ENCODE measurements at places on chromosomes 11 and 22.

DNA sequence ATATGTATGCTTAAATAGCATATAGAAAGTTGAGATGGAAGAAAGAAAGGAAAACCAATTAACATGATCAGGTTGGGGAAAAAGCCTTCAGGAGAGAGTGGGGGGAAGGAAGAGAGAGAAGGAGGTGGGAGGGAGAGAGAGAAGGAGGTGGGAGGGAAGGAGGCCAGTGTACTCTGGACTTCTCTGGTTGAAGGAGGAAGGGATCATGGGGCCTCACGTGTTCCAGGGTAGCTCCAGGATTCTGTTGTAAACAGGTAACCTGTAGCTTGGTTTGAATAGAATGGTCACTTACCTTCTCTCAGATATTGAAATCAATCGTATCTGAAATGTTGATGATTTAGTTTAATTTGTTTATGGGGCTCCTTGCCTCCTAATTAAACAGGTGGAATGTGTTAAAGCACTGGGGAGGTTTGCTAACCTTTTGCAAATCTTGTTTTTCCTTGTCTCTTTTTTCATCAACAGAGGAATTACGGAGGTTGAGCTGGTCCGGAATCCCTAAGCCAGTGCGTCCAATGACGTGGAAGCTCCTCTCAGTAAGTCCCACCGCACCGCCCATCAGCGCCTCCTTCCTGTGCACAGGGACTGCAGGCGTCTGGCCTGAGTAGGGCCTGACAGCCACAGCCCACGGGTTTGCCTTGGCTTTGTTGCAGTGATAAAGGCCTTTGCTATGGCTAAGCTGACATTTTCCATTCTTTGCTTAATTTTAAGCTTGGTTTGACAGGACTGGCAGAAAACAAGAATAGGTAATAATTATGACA, 115.9 kb downstream of the TBC1D22A start:
- DNase-seq = no peak

GRCh38 chr11:123260511-123261211, 65.6 kb upstream of the CLMP start:
- DNase-seq = no peak

- no peak for DNase-seq
Observed at GRCh38 chr11:2269601-2270321, 627 bp downstream of the ASCL2 start.

- DNase-seq = no peak
Observed at GRCh38 chr11:108495326-108495725, 2.9 kb downstream of the POGLUT3 start.

GRCh38 chr11:65662247-65662798, 393 bp downstream of the RELA start:
- DNase-seq = peak; percentile 1

- DNase-seq = peak; percentile 33
Observed at GRCh38 chr11:10233581-10233980, 60.4 kb downstream of the SBF2 start.

DNA sequence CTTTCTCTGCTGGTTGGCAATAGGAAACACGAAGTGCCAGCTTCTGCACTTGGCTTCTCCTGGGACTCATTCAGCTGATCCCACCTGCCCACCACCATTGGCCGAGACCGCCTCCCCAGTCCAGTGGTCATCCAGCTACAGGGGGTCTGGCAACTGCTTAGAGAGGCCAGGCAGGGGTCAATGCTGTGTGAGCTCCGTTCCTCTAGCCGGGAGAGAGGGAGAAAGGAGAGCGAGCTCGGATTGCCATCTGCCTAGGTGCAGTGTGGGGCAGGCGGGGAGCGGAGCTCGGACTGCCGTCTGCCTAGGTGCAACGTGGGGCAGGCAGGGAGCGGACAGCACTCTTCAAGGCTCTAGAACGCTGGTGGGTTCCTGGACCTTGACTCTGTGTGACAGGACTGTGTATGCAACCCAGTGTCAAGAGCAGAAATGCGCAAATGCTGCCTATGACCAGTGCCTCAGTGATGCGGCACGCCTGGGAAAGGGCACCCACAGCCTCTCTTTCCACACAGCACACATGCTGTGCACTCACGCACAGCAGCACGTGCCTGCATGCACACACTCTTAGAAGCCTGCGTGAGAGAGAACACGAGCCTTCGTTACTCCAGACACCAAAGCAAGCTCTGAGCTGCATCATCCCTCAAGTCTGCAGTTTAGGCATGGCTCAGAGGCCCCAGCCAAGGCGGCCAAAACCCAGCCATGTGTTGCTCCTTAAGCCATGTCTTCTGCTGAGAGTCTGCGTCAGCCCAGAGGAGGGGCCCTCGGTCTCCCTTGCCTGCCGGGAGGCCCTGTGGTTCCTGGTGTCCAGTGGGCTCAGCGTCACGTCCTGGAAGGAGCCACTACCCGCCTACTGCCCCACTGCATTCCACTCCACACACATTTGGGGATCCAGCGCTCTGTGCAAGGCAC, 26.8 kb upstream of the JAM3 start:
- peak; percentile 83 for DNase-seq

GRCh38 chr11:8962841-8963240, 1.4 kb downstream of the TMEM9B start:
- DNase-seq = no peak

DNA sequence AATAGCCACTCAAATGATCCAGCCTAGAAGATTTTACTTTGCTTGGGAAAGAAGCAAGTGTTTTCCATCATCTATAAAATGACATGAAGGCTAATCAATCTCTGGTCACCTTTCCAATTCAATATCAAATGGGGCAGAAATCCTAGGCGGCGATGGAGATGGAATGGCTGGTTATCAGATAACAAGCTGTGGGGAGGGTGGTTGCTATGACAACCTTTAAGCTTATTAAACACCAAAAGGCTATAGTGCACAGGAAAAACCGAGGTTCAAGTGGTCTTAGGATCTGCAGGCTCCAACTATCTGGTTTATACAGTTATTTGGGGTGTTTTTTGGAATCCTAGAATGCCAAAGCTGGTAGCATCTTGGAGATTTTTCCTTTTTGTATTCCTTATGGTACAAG, 13.9 kb upstream of the BSX start:
- no peak for DNase-seq

DNA sequence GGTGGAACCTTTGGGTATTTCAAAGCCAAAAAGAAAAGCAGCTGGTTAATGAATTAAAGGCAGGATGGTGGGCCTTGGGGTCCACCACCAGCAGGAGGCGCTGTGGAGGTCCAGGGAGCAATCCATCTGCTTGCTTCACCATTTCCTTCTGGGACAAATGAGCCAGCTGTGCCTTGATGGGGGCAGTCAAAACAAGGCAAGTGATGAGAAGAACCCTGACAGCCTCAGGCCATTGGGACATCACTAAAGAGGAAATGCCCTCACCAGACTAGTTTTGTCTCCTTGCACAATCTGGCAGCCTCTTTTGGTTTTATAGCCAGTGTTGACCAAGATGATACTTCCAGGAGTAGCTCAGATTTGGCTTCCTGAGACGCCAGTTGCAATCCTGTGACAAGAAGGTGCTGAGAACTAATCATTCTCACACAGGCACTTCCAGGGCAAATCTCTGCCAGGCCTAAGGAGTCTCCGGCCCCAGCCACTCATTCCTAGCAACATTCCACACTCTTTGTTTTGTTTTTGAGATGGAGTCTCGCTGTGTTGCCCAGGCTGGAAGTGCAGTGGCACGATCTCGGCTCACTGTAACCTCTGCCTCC, 38.2 kb upstream of the WEE1 start:
- peak; percentile 88 for DNase-seq

DNA sequence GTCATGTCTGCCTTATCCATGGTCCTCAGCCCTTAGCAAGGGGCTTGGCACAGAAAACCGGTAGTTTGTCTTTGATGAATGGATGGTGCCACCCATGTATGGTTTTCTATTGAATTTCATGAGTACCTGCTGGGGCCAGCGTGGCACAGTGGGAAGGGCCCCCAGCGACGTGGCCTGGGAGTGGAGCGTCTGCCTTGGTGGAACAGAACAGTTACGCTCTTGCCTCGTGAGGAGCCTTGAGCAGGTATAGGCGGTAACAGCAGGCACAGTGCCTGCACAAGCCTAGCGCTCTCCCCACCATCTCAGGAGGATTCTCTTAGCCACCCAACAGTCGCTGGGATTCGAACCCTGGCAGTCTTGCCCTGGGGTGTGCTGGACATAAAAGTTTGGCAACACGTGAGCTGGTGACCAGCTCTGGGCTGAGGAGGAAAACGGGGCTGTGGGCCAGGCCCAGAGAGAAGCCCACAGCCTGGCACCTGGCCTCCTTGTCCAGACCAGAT, 3.0 kb upstream of the SSH3 start:
- DNase-seq = no peak

DNA sequence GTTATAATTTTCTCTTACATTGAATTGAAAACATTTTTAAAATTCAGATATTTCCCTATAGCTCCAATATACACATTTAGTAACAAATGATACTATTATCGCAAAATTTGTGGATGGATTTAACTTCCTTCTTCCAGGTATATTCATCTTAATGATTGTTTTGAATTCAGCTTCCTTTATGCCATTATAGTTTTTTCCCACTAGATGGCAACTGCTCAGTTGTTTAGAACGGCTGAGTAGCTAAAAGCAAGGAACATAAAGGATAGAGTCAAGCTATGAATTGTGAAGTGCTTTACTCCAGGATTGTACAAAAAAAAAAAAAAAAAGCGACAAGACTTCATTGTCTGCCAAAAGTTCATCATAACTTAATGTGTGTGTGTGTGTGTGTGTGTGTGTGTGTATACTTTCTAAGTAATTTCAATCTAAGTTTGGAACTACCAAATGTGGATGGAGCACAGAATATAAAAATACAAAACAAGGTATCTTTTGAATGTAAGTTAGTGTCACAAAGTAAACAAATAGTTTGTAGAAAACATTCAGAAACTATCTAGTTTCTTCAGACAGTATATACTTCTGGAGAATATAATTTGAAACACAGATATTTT, 846.4 kb downstream of the DLG2 start:
- peak; percentile 6 for DNase-seq

- DNase-seq = no peak
Observed at GRCh38 chr11:111671383-111671782, 69.1 kb downstream of the SIK2 start.

DNA sequence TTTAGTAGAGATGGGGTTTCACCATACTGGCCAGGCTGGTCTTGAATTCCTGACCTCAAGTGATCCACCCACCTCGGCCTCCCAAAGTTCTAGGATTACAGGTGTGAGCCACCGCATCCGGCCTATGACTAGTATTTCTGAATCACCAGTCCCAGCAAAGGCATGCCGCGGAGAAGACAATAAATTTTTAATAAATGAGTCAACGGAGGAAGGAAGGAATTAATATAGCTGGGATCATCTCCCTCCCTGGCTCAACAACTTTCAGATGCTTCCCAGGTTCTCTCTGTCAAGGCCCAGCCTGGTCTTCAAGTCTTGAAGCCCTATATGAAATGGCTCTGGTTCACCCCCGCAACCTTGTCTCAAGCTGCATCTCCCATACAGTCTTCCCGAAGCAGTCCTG, 45.7 kb downstream of the CYTH4 start:
- peak; percentile 46 for DNase-seq

- DNase-seq = no peak
Observed at GRCh38 chr11:86176165-86176884, 68.2 kb upstream of the EED start.

- no peak for DNase-seq
Observed at GRCh38 chr22:34805771-34806170, 260.2 kb upstream of the ISX start.

GRCh38 chr11:92727123-92727522, 242.3 kb upstream of the MTNR1B start:
- DNase-seq = no peak

DNA sequence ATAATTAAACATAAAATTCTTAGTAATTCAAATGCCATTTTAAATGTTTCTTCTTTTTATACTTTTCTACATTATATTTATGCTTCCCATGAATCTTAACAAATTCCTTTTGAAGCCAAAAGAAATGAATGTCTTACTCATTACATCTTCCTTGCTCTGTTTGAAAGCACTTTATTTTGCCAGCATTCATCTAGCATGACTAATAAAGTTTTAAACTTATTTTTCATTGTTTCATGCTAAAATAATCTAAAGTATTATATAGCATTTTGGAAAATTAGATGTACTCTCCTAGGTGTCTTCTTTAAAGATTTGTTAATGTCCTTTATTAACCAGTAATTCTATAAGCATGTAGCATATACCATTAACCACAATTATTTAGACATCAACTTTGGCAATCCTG, 9.7 kb upstream of the PIWIL4 start:
- no peak for DNase-seq

- peak; percentile 60 for DNase-seq
Observed at GRCh38 chr11:11842421-11843008, 743 bp downstream of the USP47 start.

DNA sequence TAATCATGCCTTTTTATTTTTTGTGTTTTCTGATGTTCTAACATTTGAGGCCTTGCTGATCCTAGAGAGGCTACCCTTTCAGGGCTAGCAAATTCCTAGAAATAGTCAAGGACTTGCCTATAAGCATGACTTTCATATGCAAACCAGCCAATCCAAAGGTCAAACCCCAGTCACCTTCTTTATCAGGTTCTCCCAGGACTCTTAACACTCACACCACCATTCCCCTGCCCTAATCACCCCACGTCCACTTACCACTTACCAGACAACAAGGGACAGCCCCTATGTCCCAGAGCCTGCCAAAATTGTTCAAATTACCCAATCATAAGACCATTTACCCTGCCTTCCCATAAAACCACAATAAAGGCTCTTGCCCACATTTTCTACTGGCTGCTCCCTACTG, 1339.8 kb downstream of the LRRC4C start:
- DNase-seq = no peak

GRCh38 chr11:46381048-46381818, at the start of gene MDK:
TSS of gene MDK (plus strand) at chr11:46381669. CDS start at chr11:46382058, 389 bp downstream.
- DNase-seq = no peak

DNA sequence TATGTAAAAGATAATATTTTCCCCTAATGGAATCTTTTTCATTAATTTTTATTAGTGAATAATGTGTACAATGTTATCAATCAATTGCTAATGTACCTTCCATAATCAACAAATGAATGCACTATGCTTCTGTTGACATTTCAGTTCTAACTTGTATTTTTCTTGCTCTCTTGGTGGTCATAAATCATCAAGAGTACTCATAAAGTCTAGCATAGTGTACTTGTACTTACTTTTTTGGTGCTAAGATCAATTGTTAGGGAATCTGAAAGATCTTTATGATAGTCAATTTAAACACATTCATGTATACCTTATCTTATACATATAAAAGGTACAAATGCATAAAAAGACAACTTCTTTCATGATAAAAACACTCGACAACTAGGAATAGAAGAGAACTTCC, 10.5 kb downstream of the ENTHD1 start:
- DNase-seq = no peak

DNA sequence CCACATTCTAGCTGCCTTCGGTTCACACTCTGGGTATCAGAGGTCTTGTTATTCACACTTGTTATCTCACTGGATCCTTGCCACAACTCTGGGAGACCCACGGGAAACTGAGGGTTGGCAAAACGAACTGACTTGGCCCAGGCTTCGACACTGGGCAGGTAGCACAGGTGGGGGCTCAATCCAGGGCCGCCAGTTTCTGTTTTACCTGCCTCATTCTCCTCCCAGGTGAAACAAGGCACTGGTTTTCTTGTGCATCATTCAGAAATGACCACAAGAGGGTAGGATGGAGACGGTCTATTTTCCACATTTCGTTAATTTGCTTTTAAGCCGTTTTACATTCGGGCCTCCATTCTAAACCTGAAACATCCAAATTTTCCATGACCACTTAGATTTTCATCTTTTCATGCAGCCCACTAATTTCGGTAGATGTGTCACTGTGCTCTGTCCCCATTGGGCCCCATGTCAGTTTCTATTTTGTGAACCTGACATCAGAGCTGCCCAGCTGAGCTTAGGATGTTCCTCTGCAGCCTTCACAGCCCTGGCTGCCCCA, 108.1 kb downstream of the KIAA1671 start:
- DNase-seq = no peak

All from GM04504 (cell line).